Mammary epithelial cell (primary cell): ENCODE measurements at places on chromosomes 2 and 18.
A peak's percentile ranks its signal among the peaks of the same experiment; 100 is the strongest.

DNA sequence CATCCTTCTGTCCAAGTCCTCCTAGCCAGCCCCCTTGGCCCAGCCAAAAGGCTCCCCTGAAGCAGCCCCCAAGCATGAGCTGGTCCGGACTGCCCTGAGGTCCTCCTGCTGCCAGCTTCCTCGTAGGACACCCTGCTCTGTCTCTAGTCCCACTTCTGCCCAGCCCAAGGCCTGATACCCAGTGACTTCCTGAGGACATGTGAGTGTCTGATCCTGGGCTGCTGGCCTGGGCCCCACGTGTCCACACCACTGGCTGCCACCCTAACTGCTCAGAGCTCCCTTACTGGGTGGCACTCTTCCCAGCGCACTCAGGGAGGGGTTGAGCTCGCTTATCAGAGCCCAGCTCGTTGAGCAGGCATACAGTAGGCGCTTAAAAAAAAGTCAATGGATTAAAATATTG, 34.4 kb upstream of the PDIA6 start:
- no peak for DNase-seq

GRCh38 chr2:224986477-224986876, 55.8 kb downstream of the DOCK10 start:
- DNase-seq: no peak

GRCh38 chr2:197217541-197217940, 93.0 kb downstream of the ANKRD44 start:
- DNase-seq: no peak

- DNase-seq: no peak
Observed at GRCh38 chr2:111647359-111647758, 236.6 kb downstream of the ANAPC1 start.

GRCh38 chr2:24702800-24703199, 90.4 kb downstream of the PTRHD1 start:
- DNase-seq: peak; percentile 83

GRCh38 chr2:114049280-114049679, 159.4 kb downstream of the ACTR3 start:
- no peak for DNase-seq

DNA sequence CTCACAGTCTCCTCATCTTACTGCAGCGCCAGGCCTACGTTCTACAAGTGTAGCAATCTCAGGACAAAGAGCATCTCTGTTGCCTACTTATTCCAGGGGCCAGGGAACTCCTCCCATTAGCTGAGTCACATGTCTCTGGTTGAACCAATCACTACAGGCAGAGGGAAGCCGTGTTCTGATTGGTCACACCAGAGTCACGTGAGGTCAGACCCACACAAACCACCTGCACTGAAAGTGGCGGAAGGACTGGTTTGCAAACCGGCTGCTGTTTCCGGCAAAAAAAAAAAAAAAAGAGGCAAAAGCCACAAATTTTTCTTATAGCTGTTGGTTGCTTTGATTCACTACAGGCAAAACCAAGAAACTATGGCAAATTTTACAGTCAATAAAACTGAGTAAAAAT, 21.9 kb upstream of the USP14 start:
- DNase-seq: no peak

- peak; percentile 60 for DNase-seq
Observed at GRCh38 chr18:29749704-29750103, 1292.8 kb downstream of the DSC3 start.
